Mesothelial cell of epicardium (in vitro differentiated cells): ENCODE measurements at places on chromosomes 4 and X. TPM values are rescaled to one million over a fixed set of nuclear protein-coding genes. Genes with fewer than 3 reads are reported as not detected.

DNA sequence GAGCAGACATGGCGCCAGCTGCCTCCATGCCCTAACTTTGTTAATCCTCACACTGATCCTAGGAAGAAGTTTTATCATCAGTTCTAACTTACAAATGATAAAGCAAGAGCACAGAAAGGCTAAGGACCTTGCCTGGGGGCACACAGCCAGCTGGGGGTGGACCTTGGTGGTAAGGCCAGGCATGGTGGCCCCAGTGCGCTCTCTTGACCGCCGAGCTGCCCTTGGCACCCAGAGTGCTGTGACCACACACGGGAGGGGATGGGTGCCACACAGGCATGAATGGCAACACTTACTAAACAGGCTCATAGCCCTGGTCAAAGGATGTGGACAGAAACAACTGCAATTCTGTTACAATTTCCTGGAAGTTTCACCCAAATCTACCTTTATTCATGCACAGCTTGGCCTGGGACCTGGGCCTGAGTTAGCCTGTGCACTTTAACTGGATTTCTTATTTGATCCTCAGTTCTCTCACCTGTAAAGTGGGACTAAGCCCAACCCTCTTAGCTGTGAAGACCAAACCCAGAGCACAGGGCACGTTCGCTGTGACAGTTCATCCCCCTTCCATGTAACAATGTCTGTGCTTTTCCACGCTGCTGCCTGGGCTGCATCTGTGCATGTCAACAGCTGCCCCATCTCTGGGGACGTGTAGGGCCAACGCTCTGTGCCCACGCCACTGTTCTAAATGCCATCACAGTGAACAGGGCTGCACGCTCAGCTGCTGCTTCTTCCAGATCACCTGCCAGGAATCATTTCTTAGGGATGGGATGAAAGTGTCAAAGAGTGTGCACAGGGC is 44.8 kb downstream of the ACOX3 start:
- peaks cover 11% of the 10 kb centered on the region for H3K4me1 ChIP-seq
- no peaks in the 10 kb centered on the region for H3K27me3 ChIP-seq
- no peak overlapping the region for H3K4me3 ChIP-seq
- no peak for DNase-seq

OTC gene
- total RNA-seq, result not detected in 3 replicates

GRCh38 chr4:10066206-10066605 is 44.9 kb upstream of the SLC2A9 start:
- H3K36me3 ChIP-seq, result no peaks in the 10 kb centered on the region
- no peak overlapping the region for H3K4me3 ChIP-seq
- H3K27ac ChIP-seq, result no peak overlapping the region
- no peak for DNase-seq
- no peaks in the 10 kb centered on the region for H3K27me3 ChIP-seq
- H3K4me1 ChIP-seq, result no peaks in the 10 kb centered on the region

GRCh38 chrX:8484360-8484949 is 19.8 kb downstream of the VCX3B start:
- no peak for DNase-seq
- H3K4me3 ChIP-seq, result no peak overlapping the region
- H3K4me1 ChIP-seq, result no peaks in the 10 kb centered on the region

DNA sequence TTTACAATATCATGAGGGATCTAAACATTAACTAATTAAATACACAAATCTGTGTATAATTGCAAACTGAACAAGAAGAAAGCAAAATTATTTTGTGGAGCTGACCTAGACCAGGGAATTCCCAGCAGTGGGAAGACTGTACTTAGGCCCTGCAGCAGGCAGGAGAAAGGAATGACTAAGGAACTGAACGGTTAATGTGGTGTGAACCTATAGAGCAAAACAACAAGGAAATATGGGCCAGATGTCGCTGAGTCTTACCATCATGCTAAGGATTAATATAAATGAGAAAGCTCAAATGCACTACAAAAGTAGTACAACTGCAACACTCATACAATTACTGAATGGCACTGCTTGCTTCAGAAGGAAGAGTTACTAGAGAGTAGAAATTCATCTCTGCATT is 120.3 kb upstream of the ATXN3L start:
- H3K27me3 ChIP-seq, result no peaks in the 10 kb centered on the region
- peaks cover 10% of the 10 kb centered on the region for H3K4me1 ChIP-seq
- no peak for DNase-seq
- H3K27ac ChIP-seq, result peak overlapping the region; percentile 47
- H3K4me3 ChIP-seq, result no peak overlapping the region
- no peaks in the 10 kb centered on the region for H3K36me3 ChIP-seq

DSPP gene
- total RNA-seq, result not detected in 3 replicates
